ENCODE measurements at places on chromosomes 3 and 15.

- DNase-seq: no peak
Measured at GRCh38 chr3:26460985-26461384, 161.6 kb upstream of the LRRC3B start.

DNA sequence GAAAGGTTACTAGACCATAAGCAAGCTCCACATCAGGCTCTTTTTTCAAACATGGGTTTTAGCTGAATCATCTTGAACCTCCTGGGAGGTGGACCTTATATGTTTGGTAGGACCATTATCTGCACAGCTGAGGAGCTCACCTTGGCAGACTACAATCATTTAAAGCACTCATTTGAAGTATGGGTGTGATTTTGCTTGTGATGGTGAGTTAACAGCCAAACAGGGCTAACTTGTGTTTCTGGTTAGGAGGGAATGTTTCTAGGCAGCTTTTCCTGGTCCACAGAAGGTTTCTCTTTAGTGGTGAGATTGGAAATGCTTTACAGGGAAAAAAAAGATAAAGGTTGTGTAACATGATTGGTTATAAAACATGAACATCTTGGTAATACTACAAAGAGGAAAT is 61.8 kb downstream of the ARHGEF26 start:
- DNase-seq: no peak

GRCh38 chr3:72848703-72849081 is 447 bp upstream of the SHQ1 start:
- DNase-seq: peak; percentile 9

GRCh38 chr15:63012444-63012843 is 30.1 kb upstream of the TPM1 start:
- DNase-seq: no peak

- DNase-seq: no peak
Measured at GRCh38 chr15:66153549-66154415, 99.8 kb downstream of the MEGF11 start.

GRCh38 chr3:171057072-171057471 is 30.6 kb upstream of the SLC2A2 start:
- DNase-seq: no peak

DNA sequence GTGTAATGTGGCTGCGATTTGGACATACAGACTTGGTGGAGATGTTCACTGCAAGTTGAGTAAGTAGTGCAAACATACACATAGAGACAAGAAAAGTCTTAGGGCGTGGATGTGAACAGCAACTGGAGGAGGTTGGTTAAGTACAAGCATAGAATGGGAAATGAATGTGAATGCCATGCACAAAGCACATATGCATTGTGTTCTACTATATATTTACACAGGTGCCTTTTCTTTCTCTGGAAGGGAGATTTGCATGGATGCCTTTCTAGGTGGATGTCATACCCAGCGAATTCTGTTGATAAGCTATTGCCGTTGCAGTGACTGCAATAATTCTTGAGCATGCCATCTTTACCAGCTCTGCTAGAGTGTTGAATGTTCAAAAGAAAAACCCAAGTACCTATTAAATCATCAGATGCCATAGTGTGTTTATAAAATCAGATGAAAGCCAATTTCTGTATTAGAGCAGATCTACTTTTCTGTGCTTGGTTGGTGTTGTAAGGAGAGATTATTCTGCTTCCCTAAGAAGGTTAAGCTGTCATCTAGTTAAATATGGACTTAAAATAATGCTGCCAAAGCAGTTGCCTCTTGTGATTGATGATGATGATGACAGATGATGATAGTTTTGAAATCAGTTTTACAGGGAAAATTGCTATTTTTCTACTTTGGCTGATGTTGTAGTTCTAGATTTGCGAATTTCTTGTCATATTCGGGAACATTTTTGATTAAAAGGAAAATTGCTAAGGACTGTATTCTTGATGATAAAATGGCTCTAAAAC is 148.4 kb downstream of the CNTN4 start:
- no peak for DNase-seq

DNA sequence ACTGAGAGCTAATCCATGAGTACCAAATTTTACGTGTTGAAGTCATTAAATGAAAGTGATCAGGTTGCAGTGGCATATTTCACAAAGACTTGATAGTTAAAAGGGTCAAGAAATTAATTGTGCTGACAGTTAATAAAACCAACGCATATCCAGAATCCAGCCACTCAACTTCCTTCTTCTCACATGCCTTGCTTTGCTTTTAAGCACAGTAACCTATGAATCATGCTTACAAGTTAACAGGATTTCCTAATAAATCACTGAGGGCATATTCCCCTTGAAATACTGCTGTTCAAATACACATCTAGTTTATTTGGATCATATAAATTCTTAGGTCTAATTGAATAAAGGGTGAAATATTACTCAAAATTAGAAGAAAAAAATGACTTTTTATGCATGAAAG is 801.5 kb upstream of the EPHA6 start:
- no peak for DNase-seq

DNA sequence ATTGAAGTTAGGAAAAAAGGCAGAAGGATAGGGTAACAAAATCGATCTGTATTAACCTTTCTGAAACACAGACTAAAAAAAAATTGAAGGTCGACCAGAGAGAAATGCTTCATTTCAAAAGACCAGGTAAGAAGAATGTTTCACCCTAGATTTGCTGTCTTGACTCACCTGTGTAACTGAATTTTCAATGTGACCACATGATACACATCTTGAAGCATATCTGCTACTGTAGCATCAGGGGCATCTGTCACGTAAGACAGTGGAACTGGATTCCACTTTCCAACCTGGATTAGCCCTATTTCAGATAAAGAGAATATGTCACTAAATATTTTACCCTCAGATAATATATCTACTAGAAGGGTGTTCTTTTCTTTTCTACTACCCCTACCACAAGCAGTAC is 9.3 kb downstream of the SATB1 start:
- DNase-seq: no peak

GRCh38 chr3:177212278-177212610 is 15.0 kb upstream of the TBL1XR1 start:
- DNase-seq: no peak

DNA sequence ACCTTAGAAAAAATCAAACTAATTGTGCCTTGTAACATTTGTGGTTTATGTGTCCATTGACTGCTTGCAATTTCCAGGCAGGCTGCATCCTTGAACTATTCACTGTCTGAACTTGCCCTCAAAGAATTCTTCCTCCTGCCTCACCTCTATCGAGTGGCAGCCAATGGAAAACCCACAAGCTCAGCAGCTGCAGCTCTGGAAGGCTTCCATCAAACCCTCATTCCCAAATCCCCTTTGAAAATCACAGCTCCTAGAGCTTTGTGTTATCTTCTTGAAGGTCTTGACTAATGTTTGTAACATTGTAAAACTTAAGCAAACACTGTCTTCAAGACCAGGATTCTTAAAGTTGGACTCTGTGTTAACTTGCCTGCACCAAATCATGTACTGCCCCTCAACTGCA is 81.1 kb downstream of the FILIP1L start:
- DNase-seq: no peak

DNA sequence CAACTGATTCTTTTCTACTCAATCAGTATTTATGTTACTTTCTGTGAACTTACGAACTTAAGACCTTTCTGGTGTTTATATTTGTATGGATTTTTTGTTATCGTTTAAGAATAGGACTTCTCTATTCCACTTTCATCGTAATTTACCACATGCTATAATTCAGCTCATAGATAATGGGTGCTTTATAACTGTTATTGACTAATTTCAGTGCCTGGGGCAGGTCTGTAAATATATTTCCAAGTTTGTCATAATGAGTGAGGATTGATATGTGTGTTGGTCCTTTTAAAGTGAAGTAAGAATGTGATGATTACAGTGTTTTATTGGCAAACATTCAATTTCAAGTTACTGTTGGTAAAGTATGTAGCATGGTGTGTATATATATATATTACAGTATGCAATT is 1.8 kb upstream of the NAALADL2 start:
- no peak for DNase-seq

- no peak for DNase-seq
Measured at GRCh38 chr3:63116922-63117321, 161.2 kb upstream of the SYNPR start.

DNA sequence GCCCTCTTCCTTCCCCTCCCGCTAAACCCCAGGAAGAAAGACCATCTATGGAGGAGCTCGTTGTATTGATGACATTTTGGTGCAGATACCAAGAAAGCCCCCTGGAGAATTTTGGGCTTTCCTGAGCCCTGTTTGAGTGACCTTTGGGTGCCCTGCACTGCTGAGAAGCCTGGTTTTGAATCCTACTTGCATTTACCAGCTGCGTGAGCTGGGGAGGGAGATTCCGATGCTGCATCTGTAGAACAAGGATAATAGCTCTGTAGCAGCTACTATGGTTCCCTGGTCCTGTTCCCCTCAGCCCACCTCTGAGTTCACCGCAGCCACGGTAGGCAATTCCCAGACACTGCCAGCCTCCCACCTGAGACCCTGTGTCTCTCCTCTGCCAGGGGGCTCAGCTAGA is 5.2 kb downstream of the APOD start:
- DNase-seq: no peak

DNA sequence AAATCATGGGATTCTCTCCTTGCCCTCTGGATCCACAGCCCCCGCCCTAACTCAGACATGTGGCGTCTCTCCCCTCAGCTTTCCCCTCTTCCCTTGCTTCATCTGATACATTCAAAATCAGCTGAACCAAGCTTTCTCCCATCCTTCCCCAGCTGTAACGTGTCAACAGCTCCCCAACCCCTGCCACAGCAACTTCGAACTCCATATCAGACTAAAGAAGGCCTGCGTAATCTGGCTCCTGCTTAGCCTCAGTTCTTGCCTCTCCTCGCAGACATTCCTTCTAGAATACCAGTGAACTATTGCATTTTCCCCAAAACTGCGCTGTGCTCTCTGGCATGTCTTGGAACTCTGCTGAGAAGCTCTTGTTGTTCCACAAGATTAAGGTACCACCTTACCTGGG is 18.3 kb downstream of the B4GALT4 start:
- DNase-seq: no peak

GRCh38 chr3:13650210-13651056 is 101.5 kb downstream of the FBLN2 start:
- DNase-seq: peak; percentile 62

DNA sequence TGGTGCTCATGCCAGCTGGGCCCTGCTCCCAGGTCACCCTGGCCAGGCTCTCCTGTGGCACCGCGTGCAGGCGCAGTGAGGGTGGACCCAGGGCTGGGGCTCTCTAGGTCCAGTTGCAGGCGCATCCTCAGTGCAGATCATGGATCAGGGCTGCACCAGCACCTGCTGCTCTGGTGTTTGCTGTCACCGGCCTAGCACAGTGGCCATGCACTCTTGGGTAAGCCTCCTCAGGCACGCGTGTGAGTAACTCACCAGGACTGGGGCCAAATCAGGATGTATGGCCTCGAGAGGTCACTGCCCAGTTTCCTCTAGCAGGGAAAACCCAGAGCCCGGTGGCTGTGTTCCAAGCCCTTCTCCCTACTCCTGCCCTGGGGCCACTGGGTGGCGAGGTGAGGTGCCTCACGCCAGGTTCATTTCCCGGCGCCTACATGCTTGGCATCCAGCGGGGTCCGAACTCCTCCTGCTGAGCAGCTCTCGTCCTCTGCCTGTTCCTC is 45.5 kb upstream of the SLC41A3 start:
- DNase-seq: no peak

GRCh38 chr3:30858894-30859389 is 35.5 kb downstream of the GADL1 start:
- DNase-seq: no peak

GRCh38 chr3:122646146-122646988 is 34.3 kb upstream of the PARP14 start:
- DNase-seq: no peak

GRCh38 chr15:62533687-62534086 is 368.6 kb upstream of the C2CD4B start:
- no peak for DNase-seq

DNA sequence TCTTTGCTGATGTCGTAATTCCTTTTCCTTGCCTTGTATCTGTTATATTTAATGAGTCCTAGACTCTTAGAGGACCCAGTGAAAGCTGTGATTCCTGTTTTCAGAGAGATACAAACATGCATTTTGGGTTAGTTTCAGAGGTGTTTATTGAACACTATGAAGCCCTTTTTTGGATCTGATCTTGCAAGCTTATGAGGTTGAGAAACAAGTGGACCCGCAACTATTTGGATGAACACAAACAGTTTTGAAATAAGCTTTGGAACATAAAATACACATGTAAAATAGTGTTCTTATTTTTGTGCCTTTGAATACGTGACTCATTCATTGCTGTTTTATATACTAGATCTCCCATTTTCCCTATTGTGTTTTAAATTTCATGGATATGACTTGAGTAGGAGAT is 33.5 kb downstream of the SNRK start:
- no peak for DNase-seq

- DNase-seq: no peak
Measured at GRCh38 chr15:51799282-51800252, 29.9 kb upstream of the TMOD3 start.

DNA sequence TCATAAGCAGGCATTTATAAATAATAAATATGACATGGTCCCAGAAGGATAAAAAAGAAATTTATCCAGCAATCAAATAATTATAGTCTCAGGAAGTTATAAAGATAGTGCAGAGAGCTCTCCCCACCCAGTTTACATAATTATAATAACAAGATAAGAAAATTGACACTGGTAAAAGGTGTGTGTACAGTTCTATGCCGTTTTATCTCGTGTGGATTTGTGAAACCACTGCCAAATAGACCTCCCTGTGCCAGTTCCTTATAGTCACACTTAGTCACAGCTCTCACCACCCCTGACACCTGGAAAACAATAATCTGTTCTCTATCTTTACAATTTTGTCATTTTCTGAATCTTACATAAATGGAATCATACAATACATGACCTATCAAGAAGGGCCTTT is 320.1 kb downstream of the KBTBD8 start:
- no peak for DNase-seq

- DNase-seq: no peak
Measured at GRCh38 chr3:127161236-127161635, 31.7 kb upstream of the PRR23E start.

DNA sequence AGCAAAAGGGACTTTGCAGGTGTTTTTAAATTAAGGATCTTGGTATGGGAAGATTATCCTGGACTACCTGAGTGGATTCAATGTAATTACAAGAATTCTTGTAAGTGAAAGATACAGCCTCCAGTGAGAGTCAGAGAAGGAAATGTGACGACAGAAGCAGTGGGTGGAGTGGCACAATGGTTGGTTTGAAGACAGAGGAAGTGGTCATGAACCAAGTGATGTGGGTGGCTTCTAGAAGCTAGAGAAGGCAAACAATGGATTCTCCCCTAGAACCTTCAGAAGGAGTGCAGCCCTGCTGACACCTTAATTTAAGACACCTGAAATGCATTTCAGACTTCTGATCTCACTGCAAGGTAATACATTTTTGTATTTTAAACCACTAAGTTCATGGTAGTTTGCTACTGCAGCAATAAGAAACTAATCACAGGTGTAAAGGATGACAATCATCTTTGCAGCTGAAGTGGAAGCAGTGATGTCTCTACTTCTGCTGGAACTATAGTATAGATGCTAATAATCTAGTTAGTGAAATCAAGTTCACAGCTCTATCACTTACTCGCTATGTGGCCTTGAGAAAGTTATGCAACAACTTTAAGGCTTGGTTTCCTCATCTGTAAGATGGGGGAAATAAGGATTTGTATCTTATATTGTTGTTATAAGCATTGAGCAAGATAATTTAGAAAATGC is 403.4 kb upstream of the SUCLG2 start:
- DNase-seq: no peak
